Activated CD8-positive, alpha-beta T cell treated with anti-CD3 and anti-CD28 coated beads for 36 hours (primary cell): ENCODE measurements at places on chromosomes 5 and 9. TPM values are rescaled to one million over a fixed set of nuclear protein-coding genes. Genes with fewer than 3 reads are reported as not detected.

DNA sequence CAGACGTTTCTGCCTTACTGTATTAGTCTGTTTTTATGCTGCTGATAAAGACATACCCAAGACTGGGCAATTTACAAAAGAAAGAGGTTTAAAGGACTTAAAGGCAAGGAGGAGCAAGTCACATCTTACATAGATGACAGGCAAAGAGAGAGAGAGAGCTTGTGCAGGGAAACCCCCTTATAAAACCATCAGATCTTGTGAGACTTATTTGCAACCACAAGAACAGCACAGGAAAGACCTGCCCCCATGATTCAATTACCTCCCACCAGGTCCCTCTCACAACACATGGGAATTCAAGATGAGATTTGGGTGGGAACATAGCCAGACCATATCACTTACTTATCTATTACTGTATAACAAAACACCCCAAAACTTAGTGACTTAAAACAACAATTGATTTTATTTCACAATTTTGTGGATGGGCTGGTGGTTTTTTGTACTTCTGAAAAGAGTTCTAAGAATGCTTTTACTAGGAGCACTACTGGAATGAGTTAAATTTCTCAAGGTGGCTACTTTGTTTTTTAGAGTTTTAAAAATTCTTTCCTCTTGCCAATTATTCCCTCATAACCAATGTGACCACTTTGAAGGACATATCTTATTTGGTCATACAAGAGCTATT is 10.3 kb downstream of the RUSC2 start:
- H3K27me3 ChIP-seq: peaks cover 2% of the 10 kb centered on the region
- peak overlapping the region; percentile 4 for H3K27ac ChIP-seq
- peaks cover 2% of the 10 kb centered on the region for H3K36me3 ChIP-seq
- DNase-seq: peak; percentile 7
- H3K4me3 ChIP-seq: no peak overlapping the region

- no peak for DNase-seq
- no peaks in the 10 kb centered on the region for H3K27me3 ChIP-seq
- H3K4me3 ChIP-seq: no peak overlapping the region
- no peak overlapping the region for H3K27ac ChIP-seq
Measured at GRCh38 chr5:150510460-150511263, 2.7 kb downstream of the NDST1 start.

DNA sequence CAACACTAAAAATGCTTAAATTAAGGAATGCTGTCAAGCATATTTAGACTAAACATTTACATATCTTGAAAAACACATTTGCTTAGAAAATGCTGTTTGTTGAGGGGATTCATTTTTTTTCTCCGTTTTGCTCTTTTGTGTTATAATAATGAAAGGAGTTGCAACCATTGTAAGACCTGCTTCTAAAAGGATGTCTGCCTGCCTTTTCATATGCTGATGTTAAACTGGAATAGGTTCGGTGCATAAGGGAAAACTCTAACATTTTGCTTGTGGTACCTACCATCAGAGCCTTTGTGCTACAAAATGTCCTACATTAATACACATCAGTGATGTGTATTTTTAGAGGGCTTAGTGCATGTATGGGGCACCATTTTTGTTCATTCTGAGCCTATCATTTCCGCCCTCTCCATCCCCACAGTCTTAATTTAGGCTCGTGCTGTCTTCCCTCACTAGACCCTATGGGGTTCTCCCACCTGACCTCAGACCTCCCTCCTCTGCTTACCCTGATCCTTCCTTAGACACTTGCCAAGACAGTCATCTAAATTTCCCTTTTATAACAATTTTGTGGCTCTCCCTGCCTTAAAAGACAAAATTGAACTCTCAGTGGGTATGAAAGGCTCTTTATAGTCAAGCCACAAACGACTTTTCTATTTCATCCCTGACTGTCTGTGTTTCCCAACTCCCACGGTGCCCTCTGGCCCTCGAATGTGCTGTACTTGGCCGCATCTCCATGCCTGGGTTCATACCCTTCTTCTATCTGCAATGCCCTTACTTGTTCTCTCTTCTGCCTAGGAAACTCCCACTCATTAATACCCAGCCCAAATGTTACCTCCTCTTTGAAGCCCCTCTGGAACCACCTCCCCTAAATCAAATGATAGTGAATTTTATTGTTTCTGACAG is 61.2 kb downstream of the CMYA5 start:
- H3K27ac ChIP-seq: no peak overlapping the region
- no peaks in the 10 kb centered on the region for H3K36me3 ChIP-seq
- no peak overlapping the region for H3K4me3 ChIP-seq

DNA sequence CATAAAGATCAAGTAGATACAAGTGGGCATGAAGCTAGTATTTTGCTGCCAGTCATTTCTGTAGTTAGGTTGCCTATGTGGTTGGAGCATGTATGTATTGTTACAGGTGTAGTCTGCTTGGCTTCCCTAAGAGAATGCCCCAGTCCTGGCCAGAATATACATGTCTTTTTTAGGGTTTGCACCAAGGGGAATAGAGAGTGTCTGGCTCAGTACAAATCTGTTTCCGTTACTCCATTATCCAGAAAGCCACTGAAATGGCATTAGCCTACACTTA is 23.2 kb downstream of the TGFBR1 start:
- peaks cover 53% of the 10 kb centered on the region for H3K36me3 ChIP-seq
- peaks cover 81% of the 10 kb centered on the region for H3K4me1 ChIP-seq
- peak overlapping the region; percentile 70 for H3K27ac ChIP-seq
- H3K27me3 ChIP-seq: no peaks in the 10 kb centered on the region
- no peak overlapping the region for H3K4me3 ChIP-seq
- peak; percentile 23 for DNase-seq

GRCh38 chr5:9354336-9355081 is 191.4 kb downstream of the SEMA5A start:
- no peak overlapping the region for H3K4me3 ChIP-seq
- no peaks in the 10 kb centered on the region for H3K27me3 ChIP-seq
- no peaks in the 10 kb centered on the region for H3K4me1 ChIP-seq
- no peak for DNase-seq

GRCh38 chr5:138789771-138790242 is 36.6 kb downstream of the CTNNA1 start:
- H3K36me3 ChIP-seq: no peaks in the 10 kb centered on the region
- peaks cover 55% of the 10 kb centered on the region for H3K27me3 ChIP-seq
- peak; percentile 13 for DNase-seq
- no peak overlapping the region for H3K27ac ChIP-seq

The PCDH1 gene
- not detected for total RNA-seq

The IFNK gene
- not detected for total RNA-seq

The CCDC183 gene
- total RNA-seq: 0.34 TPM

The HDAC3 gene
- total RNA-seq: 98.3 TPM

The LCN15 gene
- not detected for total RNA-seq
